Naive B cell (primary cell): ENCODE measurements at places on chromosomes 7 and 10. TPM values are rescaled to one million over a fixed set of nuclear protein-coding genes. Genes with fewer than 3 reads are reported as not detected.

Gene CREB5
- not detected for polyA plus RNA-seq

GRCh38 chr10:108822026-108822425 lies 1101.3 kb downstream of the XPNPEP1 start:
- no peak for DNase-seq

Gene DRGX
- not detected for polyA plus RNA-seq

Gene CHRM2
- polyA plus RNA-seq: not detected

DNA sequence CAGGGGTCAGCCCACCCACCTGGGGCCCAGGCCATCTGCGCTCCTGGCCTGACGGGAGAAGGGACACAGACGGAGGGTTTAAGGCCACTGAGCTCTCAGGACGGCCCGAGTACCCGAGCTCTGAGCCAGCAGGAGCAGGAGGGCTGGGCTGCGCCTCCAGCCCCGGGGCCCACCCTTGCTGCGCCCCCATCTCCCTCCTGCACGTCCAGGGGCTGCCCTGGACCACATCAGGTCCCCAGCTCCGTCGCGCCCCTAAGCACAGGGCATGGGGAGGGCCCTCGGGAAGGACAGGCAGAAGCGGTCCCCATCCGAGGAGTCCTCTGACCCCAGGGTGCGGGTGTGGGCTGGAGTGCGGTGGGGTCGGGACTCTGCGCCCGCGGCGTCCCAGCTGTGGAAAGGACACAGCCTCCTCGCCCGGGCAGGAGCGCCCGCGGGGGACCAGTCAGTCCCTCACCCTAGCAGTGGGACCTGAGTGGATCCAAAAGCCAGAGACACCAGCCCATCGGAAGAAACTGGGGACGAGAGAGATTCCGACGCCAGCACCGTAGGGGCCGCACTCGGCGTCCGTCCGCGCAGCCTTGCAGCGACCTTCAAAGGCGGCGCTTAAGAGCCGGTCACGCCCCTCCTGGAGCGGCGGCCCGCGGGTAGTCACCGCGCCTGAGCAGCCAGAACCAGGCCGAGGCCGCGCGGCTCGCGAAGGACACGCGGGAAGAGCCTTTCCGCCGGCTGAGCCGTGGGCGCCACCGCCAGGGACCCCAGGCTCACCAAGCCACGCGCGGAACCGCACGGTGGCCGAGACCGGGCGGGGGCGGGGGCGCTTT lies 15.9 kb downstream of the CAMK2B start:
- peak; percentile 25 for DNase-seq

Gene ACBD7
- polyA plus RNA-seq: not detected

DNA sequence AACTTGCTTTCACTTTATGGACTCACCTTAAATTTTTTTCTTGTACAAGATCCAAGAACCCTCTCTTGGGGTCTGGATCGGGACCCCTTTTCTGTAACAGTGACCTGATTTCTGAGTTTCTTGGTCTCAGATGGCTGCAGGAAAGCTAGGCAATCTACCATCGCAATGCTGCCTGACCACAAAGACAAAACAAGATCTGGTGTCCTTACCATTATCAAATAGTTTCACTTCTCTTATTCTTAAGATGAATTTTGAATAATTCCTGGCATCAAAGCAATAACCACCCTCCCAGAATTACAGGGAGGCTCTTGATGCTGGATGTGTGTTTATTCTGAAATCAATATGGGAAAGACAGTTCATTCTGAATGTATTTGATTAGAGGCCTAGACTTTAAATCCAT lies 77.4 kb upstream of the FRMD4A start:
- DNase-seq: no peak

DNA sequence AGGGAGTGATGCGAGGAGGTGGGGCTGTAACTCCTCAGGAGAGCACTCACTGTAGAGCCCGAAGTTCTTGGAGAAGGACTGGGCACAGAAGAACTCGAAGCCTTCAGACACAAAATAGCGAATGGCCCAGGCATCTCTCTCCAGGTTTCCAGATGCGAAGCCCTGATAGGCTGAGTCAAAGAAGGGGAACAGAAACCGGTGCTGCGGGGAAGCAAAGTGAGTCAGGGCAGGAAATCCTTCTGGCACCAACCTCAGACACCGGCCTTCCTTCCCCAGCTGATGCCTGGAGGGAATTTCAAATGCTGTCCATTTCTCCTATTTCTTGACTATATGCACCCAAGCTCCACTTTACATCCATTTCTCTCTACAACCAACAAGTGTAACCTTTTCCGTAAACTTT lies 26.8 kb downstream of the GOT1 start:
- DNase-seq: no peak

DNA sequence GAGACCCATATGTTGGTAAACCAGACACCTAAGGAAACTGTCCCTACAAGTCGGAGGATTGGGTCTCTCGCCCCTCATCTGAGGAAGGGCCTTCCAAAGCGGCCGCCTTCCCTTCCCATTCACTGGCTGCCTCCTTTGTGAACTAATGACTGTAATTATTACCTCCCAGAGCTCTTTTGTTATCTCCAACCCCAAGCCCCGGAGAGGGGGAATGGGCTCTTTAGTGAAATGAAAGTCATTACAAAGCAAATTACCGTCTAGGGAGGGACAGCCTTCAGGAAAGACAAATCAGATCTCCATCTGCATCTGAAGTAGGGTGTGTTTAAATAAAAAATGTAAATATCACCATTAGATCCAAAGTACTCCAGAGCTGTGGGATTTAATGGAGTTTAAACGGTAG lies 2.6 kb upstream of the GAD2 start:
- no peak for DNase-seq

Gene CCDC172
- not detected for polyA plus RNA-seq

Gene PAPOLB
- polyA plus RNA-seq: not detected

- DNase-seq: no peak
Observed at GRCh38 chr10:4279655-4280054, 494.6 kb upstream of the KLF6 start.

DNA sequence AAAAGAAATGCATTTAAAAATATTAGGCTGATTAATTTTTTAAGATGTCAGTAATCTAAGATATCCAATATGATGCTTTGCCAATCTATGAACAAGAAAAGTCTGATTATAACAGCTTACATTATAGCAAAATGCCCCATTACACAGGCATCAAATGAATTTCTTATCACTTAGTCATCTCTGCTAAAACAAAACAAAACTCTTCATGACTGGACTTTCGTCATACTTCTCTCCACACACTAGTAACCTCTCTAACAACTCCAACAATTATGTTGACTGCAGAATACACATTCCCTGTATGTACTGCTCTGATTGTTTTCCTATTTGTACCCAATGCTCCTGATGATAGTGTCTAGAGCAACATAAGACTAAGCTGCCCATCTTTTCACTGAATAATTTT lies 3.8 kb upstream of the MKI67 start:
- DNase-seq: no peak

DNA sequence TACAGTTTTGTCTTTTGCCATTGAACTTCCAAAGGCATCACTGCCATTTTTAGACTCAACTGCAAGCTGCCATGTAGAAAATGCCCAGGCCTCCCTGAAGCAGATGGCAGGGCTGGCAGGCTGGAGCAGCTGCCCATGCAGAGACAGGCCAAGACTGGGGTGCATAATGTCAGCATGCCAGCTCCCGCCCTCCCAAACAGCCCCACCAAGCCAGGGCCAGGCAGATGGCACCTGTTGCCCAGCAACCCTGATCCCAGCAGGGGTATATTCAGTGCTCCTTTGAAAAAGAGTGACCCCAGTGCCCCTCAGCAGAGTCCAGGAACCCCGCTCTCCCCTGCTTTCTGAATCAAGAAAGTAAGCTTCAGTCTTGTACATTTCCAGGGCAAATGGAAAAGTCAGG lies 32.6 kb downstream of the VSTM4 start:
- DNase-seq: no peak

Gene CYP26C1
- not detected for polyA plus RNA-seq

GRCh38 chr7:158454631-158455030 lies 133.0 kb downstream of the PTPRN2 start:
- no peak for DNase-seq

DNA sequence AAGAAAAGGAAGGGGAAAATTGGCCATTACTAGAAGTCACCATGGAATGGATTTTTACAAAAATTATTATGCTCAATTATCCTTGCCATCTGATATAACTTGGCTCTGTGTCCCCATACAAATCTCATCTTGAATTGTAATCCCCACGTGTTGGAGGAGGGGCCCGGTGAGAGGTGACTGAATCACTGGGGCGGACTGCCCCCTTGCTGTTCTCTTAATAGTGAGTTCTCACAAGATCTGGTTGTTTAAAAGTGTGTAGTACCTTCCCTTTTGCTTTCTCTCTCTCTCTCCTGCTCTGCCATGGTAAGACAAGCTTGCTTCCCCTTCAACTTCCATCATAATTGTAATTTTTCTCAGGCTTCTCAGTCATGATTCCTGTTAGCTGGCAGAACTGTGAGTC lies 1023.6 kb downstream of the XPNPEP1 start:
- DNase-seq: no peak

DNA sequence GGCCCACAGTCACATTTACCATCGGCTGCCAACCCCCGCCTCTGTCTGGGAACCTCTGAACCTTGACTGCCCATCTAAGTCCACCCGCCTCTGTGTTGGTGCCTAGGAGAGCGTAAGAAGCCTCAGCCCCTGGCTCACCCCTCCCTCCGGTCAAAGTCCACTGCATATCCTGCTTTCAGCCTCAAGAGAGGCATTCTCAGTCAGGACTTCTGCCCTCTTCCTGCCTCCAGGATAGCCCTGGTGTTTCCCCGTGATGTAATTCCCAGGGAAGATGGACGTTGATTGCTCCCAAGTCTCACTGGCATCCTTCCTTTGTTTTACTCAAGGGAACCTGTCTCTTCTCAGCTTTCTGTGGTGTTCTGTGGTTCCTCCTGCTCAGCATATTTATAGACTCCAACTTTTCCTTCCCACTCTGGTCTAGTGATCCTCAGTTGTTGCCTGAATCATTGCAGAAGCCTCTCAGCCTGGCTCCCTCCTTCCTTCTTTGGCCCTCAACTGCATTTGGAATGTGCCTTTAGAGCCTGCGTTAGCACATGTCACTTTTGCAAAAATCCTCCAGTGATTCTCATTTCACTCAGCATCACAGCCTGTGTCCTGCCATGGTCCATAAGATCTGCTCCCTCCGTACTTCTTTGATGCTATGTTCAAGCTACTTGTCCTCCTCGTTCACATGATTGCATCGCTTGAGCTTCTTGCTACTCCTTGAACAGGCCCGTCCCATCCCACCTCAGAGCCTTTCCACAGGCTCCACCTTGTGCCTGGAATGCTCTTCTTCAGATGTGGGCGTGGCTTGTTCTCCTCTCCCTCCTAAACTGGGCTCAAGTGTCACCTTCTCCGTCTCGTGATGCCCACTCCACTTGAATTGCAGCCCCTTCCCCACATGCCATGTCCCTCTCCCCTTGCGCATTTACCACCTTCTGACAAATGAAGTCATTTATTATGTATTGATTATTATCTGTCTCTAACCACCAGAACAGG lies 124.2 kb downstream of the PLPP4 start:
- no peak for DNase-seq

Gene LIPJ
- polyA plus RNA-seq: not detected

DNA sequence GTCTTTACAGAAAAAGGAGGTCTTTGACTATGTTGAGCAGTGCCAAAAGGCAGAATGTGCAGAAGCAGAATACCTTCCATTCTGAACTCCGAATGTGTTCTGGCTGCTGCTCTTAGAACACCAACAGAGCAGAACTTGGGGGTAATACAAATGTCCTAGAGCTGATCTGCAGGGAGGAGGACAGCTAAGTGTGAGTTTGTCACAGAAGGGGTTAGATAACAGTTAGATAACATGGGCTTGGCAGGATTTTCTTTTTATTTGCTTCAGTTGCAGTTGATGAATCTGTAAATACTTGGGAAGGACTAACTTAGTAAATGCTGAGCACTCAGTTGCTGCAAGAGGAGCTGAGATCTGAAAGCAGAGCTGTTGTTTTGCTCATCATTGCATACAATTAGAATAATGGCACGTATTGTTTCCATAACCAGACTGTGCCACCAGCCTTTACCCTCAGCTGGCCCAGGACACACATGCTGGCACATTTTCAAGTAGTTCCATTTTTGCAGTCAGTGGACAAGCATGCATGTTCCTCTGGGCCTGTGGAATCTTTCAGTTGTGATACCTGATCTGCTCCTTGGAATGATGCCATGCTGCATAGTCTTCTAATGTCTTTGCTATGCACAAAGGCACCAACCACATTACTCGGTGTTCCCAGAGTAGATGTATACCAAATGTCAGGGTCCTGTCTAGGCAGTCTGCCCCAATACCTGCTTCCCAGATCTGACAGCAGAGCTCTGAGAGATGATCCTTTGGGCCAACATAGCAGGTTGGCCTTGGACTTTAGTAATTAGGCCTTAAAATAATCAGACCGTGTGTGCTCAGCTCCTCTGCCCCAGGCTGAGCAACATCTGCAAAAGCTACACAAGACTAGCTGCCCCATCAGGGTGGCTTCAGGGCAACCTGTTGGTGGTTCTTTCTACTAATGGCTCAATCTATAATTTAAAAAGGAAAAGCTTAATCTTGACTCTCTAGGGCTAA lies 55.7 kb downstream of the GSDME start:
- DNase-seq: no peak

DNA sequence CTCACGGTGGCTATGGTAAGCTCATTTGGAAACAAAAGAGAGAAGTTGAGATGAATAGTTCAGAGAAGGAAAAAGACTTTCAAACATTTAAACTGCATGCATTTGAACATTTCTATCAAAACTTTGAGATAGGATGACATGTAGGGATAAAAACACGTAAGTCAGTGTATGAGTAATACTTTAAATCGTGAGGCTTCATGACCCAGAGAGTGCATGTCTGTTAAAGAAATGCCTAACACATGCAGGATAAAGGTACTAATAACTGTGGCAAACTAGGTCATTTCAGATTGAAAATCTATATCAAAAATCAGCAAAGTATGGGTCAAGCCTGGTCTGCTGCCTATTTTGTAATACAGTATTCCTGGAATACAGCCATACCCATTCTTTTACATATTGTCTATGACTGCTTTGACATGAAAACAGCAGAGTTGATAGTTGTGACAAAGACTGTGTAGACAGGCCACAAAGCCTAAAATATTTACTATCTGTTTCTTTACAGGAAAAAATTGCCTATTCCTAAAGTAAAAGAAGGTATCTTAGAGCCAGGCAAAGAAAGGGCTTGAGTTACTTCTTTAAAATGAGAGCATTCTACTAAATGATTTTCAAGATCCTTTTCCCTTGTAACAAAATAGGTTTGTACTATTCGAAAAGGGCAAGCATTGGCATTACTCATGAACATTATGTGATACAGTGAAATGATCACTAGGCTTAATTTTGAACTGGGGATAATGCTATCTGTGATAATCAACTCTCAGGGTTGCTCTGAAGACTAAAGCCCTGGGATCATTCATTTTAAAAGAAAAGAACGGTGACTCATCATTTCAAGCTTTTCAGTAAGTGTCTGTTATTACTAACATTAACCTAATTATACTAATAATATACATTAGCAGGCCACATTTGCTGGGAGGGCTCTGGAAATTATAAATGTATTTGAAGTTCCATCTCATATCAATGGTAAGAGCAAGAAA lies 185.9 kb downstream of the CRPPA start:
- no peak for DNase-seq
